Fibroblast of skin of left biceps (primary cell): ENCODE measurements at places on chromosomes 5 and 9.

DNA sequence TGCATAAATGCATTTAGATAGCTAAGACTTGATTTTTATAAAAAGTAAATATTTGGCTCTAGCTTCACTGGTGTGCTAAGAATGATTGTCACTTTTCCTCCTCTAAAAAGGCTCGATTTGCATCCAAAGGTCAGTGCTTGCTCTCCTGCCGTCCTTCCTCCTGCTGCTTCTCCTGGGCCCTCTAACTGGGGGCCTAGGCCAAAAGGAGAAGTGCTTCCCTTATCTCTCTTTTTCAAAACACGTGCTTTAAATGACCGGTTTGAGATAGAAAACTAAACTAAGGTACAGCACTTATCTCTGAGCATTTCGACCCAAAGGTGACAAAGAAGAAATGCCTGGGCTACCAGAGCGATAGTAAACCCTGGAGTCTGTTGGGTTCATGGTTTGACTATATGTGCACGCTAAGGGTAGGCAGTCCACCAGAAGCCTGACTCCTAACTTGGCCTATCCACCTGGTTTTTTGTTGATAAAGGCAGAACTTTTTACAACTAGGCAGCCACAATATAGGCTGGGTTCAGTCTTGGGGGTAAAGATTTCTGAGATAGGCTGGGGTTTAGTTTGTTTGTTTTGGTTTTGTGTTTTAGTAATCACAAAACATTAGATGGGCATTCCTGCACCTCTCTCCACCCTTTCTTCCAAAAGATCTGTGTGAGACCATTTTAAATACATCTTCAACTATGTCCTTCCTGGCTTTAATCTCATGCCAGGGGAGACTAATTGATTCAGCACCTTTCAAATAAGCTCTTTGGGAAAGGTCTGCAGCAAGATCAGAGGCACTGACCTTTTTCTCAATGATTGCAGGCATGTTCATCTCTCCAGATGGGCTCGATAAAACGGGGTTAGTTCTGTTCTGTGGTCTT lies 3.8 kb downstream of the NR2F1-AS1 start:
- DNase-seq, result no peak

DNA sequence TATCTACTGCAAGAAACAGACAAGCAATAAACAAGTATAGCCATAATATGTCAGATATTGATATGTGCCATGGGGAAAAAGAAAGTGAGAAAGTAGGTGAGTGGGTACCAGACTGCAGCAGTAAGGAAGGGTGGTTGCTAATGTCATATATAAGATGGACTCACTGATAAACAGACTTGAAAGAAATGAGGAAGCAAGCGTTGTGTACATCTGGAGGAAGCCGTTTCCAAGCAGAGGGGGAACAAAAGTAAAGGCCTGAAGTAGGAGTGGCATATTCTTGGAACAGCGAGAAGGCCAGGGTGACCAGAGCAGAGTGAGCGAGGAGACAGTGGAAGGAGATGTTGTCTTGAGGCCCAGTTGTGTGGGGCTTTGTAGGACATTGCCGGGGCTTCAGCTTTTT lies 142.2 kb upstream of the MAP3K1 start:
- DNase-seq, result no peak

DNA sequence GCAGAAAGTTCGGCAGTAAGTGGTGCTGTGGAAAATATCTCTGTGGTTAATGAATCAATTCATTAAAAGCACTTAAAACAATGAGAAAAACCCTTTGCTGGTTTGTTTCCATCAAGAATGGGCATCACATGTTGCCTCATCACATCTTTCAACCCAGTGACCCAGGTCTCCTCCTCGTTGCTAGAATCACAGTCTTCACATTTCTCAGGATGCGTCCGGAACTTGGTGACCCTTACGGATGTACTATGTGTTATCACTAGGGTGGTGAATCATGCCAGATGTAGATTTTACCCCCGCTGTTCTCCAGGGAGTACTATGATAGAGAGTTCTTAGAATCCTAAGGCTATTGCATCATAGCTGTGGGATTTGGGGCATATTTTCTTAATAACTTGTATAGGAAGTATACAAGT lies 217.9 kb upstream of the KLF4 start:
- DNase-seq, result peak; percentile 93

DNA sequence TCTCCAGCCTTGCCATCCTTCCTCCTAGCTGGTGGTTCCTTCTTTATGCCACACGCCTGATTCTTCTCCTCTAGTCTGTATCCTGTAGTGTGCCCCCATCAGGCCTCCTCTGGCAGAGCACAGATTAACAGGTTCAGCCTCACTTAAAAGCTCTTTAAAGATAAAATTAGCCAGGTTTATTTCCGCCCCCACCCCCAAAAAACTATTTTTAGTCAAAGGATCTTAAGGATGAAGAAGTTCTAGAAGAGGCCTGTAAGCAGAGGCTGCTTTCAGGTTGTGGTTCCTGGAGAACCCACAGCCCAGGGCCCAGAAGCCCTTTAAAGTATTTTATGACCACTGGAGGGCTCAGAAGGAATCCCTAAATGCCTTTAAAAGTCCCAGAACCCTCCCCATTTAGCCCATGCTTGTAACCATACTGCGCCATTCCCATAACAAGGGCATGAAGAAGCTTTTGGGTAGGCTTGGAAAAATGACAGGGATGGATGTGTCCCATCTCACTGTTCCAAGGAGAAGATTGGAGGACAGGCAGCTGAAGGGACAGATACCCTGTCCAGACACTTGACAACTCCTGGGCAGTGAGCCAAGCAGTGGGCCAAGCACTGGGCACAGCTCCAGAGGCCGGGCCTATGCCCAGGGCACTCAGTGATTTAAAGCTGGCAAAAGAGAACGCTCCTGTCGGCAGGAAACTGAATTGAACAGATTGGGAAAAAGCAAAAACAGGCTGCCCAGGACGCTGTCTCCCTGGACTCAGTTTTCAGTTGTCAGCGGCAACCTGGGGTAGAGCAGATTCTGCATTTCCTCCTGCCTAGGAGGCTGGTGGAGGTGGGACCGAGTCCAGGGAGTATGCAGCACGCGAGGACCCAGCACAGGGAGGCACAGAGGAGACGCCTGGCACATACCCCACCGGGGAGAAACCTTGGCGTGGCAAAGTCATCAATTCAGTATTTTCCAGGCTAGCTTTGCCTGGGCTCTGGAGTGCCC lies 106.3 kb upstream of the SSBP2 start:
- DNase-seq, result no peak

DNA sequence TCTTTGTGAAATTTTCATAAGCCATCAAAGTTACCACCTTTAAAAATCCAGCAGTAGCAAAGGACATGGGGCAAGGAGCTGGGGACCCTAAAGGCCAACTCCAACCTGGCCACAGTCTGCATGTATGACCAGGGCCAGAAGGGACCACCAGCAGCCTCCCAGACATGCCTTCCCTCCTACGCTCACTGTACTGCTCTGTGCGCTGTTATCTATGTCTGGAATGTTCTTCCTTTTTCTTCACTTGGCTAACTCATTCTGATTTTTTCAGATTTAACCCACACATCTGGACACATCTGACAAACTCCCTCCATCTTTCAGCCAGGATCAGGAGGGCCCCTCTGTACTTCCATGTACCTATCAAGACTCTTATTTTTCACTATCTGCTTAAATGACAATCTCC lies 47.6 kb upstream of the TRAF1 start:
- DNase-seq, result no peak

DNA sequence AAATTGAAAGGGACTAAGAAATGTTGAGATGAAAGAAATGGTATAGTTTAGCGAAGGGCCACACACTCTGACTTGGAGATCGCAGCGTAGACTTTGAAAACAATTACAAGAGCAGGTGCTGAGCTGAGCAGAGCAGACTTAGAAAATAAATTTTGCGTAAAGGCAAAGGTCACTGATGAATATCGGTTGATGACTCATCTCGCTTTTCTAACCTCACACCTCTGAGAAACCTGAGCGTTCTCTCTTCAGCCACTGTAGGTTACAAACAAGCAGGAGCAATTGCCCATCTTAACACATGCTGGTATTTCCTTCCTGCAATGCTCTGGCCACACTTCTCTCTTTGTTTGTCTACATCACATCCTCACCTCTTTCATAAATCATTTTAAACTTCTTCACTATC lies 190.6 kb upstream of the C9orf72 start:
- DNase-seq, result no peak

- DNase-seq, result no peak
Measured at GRCh38 chr9:29906065-29906464, 2332.8 kb upstream of the C9orf72 start.

DNA sequence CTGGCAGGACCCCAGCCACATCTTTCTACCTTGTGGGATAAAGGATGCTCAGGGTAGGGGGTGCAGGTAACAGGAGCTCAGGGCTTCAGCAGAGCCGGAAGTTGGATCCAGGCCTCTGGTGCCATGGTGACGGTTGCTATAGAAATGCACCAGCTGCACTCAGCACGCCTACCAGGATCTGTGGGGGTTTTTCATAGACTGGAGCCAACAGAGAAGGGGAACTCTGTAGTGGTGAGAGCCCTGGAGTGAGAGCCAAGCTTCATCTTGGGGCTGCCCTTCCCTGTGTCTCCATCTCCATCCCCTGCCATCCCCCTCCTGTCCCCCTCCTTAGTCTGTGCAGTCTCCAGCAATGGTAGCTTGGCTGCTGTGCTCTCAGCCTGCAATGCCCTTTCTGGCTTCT lies 27.5 kb upstream of the BOD1 start:
- no peak for DNase-seq

GRCh38 chr5:21774281-21774680 lies 1078.9 kb downstream of the CDH12 start:
- no peak for DNase-seq

DNA sequence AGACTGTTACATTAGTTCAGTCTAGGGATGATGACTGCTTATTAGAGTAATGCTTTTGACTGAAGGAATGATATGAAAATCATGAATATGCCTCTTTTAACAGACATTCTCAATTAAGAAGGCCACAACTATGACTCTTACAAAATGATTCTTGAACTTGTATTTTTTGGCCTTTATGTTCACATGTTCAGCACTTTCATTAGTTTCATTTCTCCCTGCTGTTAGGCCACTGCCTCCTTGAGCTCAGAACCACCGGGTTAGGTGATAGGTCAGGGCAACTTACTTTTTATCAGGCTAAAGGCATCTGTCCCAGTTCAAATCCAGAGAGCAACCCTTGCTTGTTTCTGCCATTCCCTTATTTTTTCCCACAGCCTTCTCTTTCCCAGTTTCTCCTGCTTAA lies 235.2 kb upstream of the ELL2 start:
- DNase-seq, result no peak

GRCh38 chr5:2029206-2029605 lies 146.5 kb upstream of the IRX4 start:
- peak; percentile 3 for DNase-seq

GRCh38 chr9:77305622-77306400 lies 128.5 kb downstream of the VPS13A start:
- peak; percentile 67 for DNase-seq

- DNase-seq, result no peak
Measured at GRCh38 chr5:149427374-149427773, 48.3 kb upstream of the IL17B start.

DNA sequence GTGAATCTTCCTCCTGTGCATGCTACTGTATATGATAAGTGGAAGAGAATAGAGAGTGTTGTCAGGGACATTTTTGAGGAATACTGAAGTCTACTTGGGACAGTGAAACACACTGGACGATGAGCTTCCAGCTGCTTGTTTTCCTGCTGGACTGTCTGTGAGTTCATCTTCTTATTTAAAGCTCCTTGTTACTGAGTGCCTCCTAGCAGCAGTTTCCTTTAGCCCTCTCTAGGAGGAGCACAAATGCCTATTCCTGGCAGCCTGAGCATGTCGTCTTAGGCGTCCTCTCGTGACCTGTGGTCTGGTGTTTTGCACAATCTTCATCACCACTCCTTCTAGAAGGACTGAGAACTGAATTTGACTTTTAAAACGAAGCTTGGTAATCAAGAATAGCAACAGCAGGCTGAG lies 43.8 kb downstream of the ANKRD33B start:
- DNase-seq, result no peak

DNA sequence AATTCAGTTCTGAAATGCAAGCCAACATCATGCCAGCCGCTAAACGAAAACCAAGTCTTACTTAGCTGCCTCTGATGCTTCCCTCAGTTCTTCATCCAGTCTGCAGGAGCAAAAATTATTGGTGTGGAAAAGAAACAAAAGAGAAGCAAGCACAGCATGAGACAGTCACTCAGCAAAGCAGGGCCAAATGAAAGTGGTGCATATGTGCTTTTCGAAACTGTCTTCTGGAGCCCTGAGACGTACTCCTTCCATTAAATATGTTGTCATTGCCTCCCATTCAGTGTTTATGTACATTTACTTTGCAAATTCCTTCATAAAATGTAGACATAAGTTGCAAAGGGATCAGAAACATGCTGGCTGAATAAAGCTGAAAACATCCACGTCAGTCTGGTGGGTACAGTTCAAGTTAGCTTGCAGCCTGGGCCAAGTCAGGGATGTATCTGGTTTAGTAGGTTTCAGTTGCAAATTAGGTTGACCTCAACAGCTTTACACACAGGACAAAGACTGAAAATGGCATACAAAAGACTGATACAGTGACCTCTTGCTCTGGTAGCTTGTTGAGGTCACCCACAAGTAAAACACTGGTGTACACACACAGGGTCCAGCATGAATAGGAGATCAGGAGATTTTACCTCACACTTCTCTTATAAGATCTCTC lies 139.7 kb upstream of the PCA3 start:
- DNase-seq, result no peak

DNA sequence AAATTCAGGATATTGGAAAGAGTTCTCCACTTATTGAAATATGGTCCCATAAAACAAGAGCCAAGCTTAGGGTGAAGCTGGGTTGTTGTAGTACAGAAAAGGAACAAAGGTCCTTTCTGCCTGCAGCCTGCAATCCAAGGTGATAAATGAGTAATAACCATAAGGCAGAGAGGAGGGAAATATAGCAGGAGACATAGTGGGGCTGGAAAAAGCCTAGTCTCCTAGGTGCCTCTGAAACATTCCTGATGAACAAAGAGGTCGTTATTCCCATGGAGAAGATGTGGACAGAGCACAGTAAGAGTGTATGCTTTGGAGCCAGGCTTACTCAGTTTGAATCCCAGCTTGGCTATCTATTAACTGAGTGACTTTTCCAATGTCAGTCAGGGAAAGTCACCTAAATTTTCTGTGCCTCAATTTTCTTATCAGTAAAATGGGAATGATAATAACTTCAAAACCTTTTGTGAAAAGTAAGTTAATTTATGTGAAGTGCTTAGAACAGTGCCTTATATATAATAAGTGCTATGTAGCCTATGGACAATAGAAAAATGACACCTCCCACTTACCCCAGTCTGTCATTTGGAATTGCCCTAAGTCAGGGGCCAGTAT lies 110.8 kb upstream of the GRIN3A start:
- DNase-seq, result no peak

GRCh38 chr9:17757816-17758215 lies 178.9 kb downstream of the SH3GL2 start:
- DNase-seq, result no peak
